ENCODE measurements at places on chromosomes 7 and 10.

GRCh38 chr7:150307129-150307528 lies 16.0 kb upstream of the LRRC61 start:
- DNase-seq = no peak

GRCh38 chr10:95896071-95896850 lies 11.5 kb upstream of the CC2D2B start:
- DNase-seq = no peak

DNA sequence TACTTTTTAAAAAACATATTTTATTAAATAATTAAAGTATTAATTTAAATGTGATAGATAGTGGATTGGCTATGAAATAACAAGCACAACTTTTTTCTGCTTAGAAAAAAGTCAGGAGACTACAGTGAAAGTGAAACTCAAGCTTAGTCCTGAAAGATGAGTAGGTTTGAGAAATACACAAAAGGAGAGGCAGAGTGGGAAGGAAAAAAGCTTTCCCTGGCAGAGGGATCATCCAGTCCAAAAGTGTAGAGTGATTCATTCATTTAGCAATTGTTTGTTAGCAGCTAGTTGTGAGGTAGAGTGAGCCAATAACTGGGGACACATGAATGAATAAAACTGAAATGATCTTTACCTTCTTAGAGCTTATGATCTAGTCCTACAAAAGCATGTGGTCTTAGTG lies 93.5 kb downstream of the FOXP2 start:
- DNase-seq = no peak

DNA sequence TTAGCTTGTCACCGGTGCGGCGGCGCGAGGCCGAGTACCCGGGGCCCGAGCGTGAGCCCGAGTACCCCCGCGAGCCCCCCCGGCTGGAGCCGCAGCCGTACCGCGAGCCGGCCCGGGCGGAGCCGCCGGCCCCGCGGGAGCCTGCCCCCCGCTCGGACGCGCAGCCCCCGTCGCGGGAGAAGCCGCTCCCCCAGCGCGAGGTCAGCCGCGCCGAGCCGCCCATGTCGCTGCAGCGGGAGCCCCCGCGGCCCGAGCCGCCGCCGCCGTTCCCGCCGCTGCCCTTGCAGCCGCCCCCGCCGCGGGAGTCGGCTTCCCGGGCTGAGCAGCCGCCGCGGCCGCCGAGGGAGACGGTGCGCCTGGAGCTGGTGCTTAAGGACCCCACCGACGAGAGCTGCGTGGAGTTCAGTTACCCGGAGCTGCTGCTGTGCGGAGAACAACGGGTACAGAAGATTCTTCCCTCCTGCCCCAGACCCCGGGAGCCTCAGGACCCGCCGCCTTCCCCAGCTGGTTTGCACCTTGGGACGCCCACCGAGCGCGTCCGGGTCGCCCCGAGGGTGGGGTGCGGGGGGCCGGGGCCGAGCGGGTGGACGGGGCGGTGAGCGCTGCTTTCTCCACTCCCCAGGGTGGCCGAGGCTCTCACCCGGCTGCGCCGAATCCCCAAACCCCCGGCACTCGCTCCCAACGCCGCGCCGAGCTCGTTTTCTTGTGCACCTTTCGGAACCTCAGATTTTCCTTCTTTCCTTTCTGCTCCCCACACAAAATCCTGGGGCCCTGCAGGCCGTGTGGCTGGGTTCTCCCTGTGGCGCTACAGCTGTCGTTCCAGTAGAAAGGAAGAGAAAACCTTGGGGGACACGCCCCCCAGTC lies 708 bp downstream of the UBN2 start:
- no peak for DNase-seq

- no peak for DNase-seq
These were observed 16.3 kb downstream of the PI4K2A start for GRCh38 chr10:97656777-97657176.

DNA sequence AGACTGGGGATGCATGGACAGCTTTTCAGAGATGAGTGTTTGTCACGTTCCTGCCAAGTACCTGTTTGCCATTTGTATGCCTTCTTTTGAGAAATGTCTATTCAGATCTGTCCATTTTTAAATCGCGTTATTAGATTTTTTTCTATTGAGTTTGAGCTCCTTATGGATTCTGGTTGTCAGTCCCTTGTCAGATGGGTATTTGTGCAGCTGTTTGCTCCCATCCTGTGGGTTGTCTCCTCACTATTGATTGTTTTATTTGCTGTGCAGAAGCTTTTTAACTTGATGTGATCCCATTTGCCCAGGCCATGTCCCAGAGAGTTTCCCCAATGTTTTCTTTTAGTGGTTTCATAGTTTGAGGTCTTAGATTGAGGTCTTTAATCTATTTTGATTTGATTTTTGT lies 5.5 kb upstream of the PRKAR1B start:
- DNase-seq = no peak

DNA sequence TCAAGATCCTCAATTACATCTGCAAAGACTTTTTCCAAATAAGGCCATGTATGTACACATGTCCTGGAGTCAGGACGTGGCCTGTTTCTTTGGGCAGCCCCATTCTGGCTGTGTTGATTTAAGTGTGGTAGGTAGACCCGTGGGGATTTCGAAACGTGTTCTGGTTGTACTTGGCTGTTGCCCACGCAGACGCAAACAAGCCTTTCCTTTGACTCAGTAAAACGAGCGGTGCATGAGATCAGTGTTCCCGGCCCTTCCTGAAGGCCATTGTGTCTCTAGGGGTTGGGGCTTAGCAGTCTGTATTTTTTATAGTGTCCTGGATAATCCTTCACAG lies 64.8 kb upstream of the DNAJB6 start:
- DNase-seq = no peak

All from activated naive CD4-positive, alpha-beta T cell (primary cell).